ENCODE measurements at places on chromosomes 11 and 22.
A peak's percentile ranks its signal among the peaks of the same experiment; 100 is the strongest.

DNA sequence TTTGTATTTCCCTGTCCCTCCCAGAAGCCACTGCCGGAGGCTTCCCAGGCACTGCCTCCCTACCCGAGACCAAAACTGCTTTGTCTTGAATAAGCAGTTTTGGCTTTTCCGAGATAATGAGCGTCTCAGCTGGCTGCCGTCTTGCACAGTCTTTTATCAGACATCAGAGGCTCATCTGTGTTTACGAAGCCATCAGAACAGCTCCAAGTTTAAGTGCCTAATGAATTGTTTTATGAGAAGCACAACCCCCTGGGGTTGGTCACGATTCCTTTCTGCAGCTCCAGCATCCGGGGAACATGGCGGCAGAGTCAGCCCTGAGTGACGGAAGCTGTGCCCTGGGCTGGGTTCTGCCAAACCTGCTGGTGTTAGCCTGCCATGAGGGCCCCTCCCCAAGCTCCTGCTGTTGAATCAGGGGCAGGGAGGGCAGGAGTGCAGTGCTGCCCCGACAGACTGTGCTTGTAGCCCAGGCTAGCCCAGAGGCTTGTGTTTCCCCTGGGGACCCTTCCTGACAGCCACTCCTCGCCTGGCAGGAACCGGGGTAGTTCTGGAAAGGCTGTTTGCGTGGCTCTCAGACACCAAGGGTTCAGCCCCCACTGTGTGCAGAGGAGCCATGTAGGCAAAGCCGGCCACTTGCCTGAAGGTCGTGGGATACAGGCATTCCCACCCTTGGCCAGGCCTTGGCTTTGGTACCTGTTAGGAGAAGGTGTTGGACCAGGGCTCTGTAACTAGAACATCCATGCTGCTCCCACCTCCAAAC, 96.1 kb downstream of the MORC2 start:
- peak; percentile 32 for DNase-seq

DNA sequence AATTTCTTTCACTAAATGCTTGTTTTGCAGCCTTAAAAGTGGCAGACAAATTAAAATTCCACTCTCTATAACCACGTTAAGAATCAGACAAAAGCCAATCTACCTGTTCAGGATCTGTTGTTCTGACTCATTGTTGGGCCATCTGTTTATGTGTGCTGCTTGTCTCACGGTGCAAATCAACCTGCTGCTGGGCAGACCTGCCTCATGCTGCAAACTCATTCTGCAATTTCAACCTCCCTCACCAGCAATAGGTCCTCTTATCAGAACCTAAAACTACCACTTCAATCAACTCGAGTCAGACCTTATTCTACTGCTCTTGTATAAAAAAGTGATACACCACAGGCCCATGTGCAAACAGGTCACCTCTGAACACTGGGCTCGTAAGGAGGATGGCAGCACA, 75.1 kb downstream of the LARGE2 start:
- DNase-seq: peak; percentile 57

DNA sequence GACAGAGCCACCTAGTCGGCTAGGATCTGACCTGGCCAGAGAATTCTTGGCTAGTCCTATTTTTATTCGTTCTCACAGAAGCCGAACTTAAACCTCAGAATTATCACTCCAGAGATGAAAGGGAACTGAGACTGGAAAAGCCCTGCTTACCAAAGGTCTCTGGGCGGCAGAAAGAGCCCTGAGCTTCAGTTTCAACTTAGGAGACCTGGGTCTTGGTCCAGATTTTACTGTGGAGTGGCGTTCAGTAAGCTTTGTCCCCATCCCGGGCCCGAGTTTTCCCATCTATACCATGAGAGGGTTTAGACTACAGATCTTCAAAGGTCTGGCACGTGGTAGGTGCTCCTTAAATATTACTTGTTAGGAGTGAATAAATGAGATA, 516 bp downstream of the NEU3 start:
- no peak for DNase-seq

DNA sequence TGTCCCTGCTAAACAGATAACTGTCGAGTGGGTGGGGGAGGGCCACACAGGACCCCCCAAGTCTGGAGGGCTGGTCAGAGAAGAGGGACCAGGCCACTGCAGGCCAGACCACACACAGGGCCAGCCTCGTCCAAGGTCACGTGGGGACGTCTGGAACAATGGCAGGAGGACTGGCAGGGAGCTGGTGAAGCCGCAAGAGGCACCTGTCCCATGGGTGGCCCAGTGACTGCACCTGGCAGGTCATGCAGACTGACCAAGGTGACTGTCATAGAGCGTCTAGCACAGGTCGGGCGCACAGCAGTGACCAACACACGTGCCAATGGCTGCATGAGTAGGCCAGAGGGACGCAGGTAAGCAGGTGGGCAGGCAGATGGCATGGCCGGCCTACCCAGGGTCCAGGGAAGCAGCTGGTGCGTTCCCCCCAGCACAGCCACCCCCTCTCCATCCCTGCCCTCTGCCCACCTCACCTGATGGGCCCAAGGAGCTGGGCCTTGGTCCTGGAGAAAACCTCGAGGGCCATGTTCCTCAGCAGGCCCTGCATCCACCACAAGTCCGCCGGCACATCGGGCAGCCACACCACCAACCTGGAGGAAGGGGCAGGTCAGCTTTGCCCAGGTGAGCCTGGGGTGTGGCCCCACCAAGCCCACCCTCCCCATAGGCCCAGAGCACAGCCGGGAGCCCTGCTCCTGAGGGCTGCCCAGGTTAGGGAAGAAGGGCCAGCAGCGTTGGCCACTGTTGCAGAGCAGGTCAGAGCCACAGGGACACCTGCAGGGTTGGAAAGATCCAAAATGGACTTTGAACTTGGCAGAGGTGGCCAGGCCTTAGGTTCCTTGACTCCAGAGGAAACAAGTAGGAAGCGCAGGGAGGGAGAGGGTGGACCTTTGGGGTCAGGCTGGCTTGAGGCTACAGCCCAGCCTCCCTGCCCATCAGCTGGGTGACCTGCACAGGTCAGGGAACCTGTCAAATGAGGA, 10.4 kb downstream of the PNPLA5 start:
- no peak for DNase-seq

GRCh38 chr11:72821221-72821919, 7.2 kb downstream of the ATG16L2 start:
- peak; percentile 89 for DNase-seq

Data from NCI-H2171 (cell line).